ENCODE measurements at places on chromosomes 5 and 9.

GRCh38 chr5:53002491-53002890, 13.3 kb downstream of the ITGA2 start:
- no peak for DNase-seq

- no peak for DNase-seq
These were observed 34.5 kb downstream of the ECPAS start for GRCh38 chr9:111449705-111450104.

- DNase-seq: no peak
These were observed 45.0 kb downstream of the TSPAN17 start for GRCh38 chr5:176692326-176692725.

DNA sequence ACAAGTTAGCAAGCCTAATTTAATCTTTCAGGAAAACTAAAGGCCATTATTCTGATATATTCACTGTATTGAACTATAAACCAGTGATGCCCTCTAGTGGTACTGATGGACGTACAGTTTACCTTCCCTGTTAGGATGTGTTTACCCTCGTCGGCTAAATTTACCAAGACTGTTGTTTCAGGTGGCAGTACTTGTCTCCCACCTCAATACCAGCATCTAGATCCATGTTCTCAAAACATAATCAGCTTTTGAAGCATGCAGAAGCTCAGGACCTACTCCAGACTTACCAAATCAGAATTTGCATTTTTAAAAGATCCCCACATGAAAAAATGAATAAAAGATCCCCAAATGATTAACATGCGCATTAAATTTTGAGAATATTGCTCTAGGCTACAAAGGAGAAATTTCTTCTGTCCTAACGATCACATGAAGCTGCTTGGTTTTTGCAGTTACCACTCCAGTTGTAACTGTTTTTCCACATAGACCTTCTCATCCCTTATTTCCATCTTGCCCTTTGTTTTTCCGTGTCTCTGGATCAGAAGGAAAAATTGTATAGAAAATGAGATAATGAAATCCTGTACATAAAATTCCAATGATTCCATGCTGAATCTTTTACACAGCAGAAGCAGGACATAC, 3.2 kb upstream of the BAAT start:
- peak; percentile 48 for DNase-seq

DNA sequence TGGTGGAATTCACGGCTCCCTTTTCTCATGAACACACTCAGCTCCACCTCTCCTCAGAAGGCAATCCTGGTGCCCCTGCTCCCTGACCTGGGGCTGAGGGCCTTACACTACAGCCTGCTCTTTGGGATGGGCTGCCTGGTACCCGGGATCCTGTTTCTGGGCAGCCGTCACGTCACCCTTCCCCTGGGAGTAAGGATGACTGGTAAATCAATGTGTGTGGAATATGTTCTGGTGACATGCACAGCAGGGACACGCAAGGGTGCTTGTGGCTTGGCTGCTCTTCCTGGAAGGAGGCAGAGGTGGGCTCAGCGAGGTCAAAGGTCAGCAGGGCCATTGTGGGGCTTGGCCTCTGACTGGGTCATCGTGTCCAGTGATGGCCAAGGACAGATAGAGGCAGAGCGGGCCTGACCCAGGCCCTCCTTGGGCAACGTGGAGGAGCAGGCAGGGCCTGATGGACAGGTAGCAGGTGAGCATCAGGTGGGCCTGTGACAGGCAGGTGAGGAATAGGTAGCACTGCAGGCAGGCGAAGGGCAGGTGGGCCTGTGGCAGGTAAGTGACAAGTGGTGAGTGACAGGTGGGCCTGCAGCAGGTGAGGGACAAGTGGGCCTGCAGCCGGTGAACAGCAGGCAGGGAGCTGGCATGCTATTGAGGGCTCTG, 399.4 kb upstream of the IRX4 start:
- no peak for DNase-seq

GRCh38 chr9:84711936-84712335, 42.4 kb downstream of the NTRK2 start:
- peak; percentile 71 for DNase-seq

DNA sequence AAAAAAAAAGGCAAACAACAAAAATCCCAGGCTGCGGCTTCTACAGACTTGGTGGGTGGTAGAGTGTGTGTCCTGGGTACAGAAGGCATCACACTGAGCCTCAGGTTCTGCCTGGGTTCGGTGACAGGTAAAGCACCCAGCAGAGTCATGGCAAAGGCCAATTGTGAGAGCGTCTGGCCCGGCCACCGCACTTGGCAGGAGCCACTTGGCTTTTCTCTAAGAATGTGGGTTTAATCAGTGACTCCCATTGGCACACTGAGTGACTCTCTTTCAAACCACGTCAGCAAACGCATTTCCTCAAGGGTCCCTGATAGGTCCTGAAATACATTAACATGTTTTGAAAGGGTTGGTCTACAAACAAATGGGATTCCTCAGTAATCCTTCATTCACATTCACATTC, 17.0 kb downstream of the COL23A1 start:
- no peak for DNase-seq

DNA sequence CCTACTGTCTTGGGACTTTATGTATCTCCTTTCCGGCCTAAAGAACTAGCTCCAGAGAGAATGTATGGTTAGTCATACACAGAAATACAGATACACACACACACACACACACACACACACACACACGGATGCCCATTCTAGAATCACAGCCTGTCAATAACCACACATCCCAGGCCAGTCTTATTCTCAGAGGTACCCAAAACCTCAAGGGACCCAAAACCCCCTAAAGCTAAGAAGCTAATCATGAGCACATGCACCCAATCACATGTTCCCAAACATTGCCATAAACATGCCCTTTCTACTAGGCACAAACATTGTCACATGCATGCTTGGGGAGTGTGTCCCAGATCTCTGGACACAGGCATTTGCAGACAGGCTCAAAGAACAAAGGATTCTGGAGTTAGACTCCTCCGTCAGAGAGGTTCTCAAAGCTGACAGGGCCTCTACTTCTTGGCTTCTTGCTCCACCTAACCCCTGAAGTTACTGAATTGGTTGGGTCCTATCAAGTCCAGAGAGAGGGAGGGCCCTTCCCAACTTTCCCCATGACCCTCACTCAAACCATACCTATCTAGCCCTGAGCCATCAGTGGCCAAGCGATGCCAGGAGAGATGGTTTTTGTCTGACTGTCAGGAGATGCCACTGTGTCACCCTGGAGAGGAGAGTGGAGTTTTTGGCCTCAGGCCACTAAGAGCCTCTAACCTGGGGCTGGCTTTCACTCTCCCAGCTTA, 78.7 kb downstream of the NRG2 start:
- DNase-seq: no peak

GRCh38 chr9:121141706-121142105, 60.0 kb downstream of the RAB14 start:
- DNase-seq: peak; percentile 5

DNA sequence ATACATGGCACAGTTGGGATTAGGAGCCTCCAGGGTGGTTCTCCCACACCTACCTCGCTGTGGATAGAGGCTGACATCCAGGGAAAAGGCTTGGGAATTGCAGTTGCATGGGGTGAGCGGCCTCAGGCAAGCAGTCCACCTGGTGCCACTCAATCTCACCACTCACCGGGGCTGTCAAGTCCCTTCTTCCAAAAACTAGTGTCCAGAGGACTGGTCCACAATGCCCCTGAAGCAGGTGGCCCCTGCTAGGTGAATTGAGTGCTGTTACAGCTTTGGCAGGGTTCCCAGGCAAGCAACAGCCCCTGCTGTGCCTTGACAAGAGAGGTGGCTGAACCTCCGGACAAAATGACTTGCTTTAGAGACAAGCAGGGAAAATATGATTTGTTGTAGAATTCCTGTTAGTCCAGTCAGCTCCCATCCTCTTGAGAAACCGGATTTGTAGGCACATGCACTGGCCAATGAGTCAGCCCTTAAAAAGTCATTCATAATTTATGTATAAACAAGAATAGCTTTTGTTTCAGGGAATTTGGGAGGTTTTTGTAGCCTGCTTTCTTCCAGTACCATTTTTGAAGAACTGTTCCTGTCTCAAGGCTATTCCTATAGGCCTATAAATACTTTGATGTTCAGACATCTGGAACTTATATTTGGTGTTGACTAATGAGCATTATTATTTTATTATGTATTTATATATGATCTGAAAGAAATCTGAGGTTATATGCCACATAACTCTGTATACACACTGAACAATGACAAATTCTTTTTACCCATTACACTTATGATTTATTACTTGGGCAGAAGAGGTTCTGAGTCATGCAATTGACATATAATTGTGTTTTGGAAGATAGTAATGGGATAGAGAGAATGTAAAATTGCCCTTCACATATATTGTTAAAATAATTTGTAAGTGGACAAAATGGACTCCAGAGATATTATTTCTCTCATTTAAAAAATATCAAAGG, 411.1 kb downstream of the ACTL7B start:
- peak; percentile 97 for DNase-seq

DNA sequence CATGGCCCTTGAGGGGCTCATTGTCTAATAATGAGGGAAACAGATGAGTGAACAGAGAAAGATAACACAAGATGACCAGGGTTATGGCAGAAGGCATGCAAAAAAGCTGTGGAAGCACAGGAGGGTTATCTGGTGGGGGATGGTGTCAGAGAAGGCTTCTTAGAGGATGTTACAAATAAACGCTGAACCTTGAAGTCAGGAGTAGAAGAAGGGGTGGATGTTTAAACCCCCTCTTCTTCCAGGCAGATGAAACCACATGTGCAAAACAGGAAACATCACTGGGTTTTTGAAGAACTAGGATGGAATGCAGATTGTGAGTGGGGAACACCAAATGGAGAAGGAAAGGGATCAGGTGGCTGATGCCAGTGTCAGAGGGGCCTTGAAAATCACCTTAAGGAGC, 41.8 kb upstream of the NR5A1 start:
- no peak for DNase-seq

GRCh38 chr9:89956331-89956730, 351.5 kb downstream of the GADD45G start:
- no peak for DNase-seq

GRCh38 chr9:135592331-135592590, 30.7 kb downstream of the PAEP start:
- DNase-seq: no peak

DNA sequence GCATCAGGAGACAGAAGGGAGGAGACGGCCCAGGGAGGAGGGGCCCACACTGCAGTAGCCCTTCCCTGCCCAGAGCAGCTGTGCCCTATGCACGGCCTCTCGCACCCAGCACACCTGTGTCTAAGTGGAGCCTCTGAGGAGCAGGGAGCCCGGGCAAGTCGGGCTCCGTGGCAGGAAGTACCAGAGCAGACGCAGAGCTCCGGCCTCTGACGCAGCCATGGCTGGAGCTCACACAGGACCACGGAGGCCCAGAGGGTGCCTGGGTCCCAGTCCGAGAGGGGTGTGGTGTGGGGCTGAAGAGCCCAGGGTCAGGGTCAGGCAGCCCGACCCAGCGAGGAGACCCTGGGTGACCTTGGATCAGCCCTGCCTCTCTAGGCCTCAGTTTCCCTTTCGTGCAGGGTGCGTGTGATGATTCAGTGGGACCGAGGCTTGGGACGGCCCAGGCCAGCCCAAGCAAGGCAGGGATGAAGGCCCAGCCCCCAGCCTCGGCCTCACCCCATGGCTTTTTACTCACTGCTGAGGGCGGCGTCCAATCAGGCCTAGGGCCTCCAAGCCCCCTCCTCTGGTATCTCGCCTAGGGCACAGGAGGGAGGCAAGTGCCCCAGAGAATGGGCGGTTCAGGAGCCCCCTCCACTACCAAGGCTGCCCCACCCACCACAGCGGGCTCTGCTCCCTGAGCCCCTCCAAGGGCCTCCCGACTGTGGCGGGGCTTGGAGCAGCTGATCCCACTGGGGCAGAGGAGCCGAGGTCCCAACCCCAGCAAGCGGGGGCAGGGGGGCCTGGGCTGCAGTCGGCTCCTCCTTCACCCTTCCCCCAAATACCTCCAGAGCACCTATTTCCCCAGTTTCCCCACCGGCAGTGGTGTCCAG, 4.3 kb upstream of the AGPAT2 start:
- DNase-seq: no peak

- no peak for DNase-seq
These were observed 48.7 kb upstream of the HK3 start for GRCh38 chr5:176947847-176948246.

DNA sequence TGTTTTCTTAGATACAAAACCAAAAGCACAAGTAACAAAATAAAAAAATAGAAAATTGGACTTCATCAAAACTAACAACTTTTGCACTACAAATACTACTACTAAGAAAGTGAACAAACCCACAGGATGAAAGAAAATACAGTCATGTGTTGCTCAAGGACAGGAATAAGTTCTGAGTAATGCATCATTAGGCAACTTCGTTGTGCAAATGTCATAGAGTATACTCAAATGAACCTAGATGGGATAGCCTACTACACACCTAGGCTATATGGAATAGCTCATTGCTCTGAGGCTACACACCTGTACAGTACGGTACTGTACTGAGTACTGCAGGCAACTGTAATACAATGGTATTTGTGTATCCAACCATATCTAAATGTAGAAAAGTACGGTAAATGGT, 88.3 kb downstream of the RAPGEF1 start:
- DNase-seq: no peak

DNA sequence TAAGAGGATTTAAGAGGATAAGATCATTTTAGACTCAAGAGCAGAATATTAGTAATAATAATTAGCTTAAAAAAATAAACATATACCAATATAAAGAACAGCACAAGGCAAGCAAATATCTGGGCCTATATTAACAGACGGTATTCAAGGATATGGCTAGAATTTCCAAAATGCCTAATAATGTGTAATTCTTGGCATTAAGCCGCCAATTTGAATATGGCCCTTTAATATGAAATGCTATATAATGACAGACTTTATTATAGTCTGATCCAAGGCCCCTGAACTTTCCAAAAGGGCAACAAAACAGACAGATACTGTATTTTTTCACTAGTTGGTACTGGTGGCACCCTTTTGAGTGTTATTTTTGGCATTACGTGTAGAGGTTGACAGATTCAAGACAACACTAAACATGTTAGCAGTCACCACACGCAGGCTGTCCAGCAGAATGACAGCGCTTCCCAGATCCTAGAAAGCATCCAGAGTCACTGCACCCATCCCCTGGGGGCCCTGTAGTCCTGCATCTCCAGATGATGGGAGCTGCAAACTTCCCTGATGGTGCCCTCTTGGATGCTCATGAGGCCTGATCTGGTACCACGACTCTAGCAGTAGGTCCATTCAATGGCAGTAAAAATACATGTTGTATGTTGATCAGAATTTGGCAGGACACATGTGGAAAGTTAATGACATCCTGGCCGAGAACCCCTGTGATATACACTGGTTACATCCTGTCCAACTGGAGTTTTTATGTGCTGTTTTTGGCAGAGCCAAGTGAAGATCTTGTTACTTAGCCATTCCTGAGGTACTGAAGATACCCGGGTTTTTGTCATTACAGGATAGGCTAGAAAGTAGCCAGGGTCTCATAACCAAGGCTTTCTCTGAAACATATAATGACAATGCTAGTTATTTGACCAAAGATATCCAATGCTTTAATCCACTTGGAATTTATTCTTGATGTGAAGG, 1.7 kb upstream of the ABL1 start:
- DNase-seq: peak; percentile 67

- DNase-seq: peak; percentile 79
These were observed 2.5 kb downstream of the TLE1 start for GRCh38 chr9:81686614-81687520.

- DNase-seq: no peak
These were observed 22.1 kb downstream of the IPPK start for GRCh38 chr9:92647671-92648473.

GRCh38 chr9:130064621-130065020, 10.9 kb downstream of the GPR107 start:
- no peak for DNase-seq

GRCh38 chr9:105241356-105242043, 3.0 kb upstream of the SLC44A1 start:
- DNase-seq: peak; percentile 12

GRCh38 chr5:2124434-2125170, 241.9 kb upstream of the IRX4 start:
- DNase-seq: no peak

All from fibroblast of skin of abdomen (primary cell).